ENCODE measurements at places on chromosomes 6 and 20. TPM values are rescaled to one million over a fixed set of nuclear protein-coding genes. Genes with fewer than 3 reads are reported as not detected.

The PSMF1 gene
- total RNA-seq, result 241 TPM

The ADTRP gene
- not detected for total RNA-seq

The LTB gene
- total RNA-seq, result not detected

The NKX2-4 gene
- not detected for total RNA-seq

The ZNF391 gene
- total RNA-seq, result 8.3 TPM

The FAM184A gene
- 20.0 TPM for total RNA-seq

The TGM2 gene
- not detected for total RNA-seq

The ADAM33 gene
- 0.27 TPM for total RNA-seq

The PRKN gene
- 7.0 TPM for total RNA-seq

GRCh38 chr6:167643716-167644115 lies 183.0 kb upstream of the AFDN start:
- no peak for DNase-seq

GRCh38 chr20:58722877-58723627 lies 30.5 kb downstream of the NPEPL1 start:
- no peak for DNase-seq

DNA sequence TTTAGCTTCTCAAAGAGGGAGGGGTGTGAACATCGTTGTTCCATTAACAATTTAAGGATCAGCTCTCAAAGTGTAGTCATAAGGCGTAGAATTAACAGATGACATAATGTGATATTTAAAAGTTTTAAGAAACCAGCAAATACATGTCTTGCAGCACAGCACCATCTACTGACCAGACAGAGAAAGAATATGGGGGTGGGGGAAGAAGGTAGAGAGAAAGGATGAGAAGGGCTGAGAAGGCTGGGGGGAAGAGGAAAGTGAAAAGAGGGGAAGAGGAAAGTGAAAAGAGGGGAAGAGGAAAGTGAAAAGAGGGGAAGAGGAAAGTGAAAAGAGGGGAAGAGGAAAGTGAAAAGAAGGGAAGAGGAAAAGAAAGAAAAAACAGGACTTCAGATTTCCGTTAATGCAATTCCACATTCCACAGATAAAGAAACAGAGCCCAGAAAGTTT lies 80.9 kb downstream of the HAO1 start:
- no peak for DNase-seq

GRCh38 chr6:85669735-85670194 lies 27.1 kb upstream of the SYNCRIP start:
- DNase-seq, result no peak

GRCh38 chr6:28768187-28768913 lies 155.4 kb downstream of the TRIM27 start:
- no peak for DNase-seq

GRCh38 chr6:68235326-68235784 lies 399.7 kb upstream of the ADGRB3 start:
- DNase-seq, result no peak

- no peak for DNase-seq
Measured at GRCh38 chr6:35970181-35970580, 49.3 kb upstream of the SRPK1 start.

DNA sequence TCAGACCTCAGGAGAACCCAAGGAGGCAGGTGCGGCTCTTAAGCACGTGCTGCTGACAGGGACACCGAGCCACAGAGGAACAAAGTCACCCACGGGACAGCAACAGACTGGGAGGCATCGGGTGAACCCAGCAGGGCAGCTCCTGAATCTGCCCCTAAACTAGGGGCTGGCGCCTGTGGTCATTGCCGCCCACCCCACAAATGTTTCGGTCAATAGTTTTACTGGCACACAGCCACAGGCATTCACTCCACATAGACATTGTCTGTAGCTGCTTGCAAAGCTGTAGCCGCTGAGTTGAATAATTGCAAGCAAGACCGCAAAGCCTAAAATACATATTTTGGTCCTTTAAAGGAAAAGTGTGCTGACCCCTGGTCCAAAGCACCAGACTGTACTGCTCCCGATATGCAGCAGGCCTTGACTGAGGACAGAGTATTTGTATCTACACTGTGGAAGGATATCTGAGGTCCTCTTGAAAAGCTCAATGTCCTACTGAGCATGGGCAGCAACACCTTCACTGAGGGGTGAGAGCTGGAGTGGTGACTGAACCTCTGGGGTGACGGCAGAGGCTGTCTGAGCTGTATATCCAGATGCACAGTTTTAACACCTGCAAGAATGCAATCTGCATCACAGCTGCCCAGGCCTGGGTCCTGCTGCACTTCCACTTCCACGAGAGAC lies 310.3 kb downstream of the THBS2 start:
- no peak for DNase-seq

GRCh38 chr6:141261672-141262060 lies 871.1 kb upstream of the GJE1 start:
- DNase-seq, result no peak

Measured in glutamatergic neuron (in vitro differentiated cells).